ENCODE measurements at places on chromosomes 4 and X.

DNA sequence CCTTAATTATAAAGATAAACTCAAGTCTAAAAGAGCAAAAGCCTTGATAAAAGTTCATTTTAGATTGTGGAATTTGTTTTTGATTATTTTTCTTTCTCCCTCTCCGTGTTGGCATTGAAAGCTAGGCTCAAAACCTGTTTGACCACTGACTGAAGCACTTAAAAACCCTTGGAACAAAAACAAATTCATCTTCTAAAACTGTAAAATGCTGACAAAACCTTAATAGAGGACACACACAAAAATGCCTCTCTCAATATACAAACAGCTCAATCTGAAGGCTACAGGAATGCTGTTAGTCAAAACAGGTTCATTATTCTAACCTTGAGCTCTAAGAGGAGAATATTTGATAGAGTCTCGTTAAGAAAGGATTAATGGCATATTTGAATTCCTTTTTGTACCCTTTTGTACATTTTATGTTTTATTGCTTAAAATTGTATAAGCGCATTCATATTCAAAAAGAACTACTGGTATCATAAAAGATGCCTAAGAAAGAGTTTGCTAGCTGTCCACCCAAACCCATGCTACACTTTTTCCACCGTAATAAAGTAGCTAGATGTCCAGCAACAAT lies 74.3 kb upstream of the NAP1L5 start:
- no peak for DNase-seq

DNA sequence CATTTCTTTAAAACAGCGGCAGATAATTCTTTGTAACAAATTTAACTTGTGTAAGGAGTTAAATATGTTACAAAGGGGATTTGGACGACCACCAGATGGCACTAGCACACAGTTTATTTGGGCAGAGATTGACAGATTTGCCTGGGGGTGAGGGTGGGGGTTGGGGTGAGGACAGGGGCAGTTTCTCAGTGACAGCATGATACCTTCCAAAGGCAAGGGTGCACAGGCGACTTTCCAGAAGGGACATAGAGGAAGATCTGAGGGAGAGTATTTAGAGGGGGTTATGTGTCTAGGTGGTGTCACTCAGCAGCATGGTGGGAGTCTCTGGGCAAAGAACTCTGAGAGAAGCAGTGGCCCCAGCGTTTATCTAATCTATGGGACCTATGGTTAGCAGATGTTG lies 9.6 kb upstream of the TMA16 start:
- peak; percentile 43 for DNase-seq

GRCh38 chr4:3802571-3803474 lies 36.6 kb downstream of the ADRA2C start:
- DNase-seq, result no peak

GRCh38 chr4:148790691-148791090 lies 348.5 kb upstream of the NR3C2 start:
- DNase-seq, result no peak

GRCh38 chrX:24285082-24285481 lies 28.8 kb downstream of the SUPT20HL2 start:
- DNase-seq, result no peak

DNA sequence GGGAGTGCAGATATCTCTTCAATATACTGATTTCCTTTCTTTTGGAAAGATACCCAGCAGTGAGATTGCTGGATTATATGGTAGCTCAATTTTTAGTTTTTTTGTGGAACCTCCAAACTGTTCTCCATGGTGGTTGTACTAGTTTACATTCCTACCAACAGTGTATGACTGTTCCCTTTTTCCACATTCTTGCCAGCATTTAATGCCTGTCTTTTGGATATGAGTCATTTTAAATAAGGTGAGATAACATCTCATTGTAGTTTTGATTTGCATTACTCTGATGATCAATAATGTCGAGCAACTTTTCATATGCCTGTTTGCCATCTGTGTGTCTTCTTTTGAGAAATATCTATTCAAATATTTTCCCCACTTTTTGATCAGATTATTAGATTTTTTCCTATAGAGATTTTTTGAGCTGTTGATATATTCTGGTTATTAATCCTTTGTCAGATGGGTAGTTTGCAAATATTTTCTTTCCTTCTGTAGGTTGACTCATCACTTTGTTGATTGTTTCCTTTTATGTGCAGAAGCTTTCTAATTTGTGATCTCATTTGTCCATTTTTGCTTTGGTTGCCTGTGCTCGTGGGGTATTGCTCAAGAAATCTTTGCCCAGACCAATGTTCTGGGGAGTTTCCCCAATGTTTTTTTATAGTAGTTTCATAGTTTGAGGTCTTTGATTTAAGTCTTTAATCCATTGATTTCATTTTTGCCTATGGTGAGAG lies 552.7 kb downstream of the ZNF674 start:
- DNase-seq, result no peak

- DNase-seq, result no peak
Measured at GRCh38 chr4:113064244-113064643, 14.8 kb downstream of the ANK2 start.

- no peak for DNase-seq
Measured at GRCh38 chr4:101291198-101291597, 56.1 kb downstream of the PPP3CA start.

DNA sequence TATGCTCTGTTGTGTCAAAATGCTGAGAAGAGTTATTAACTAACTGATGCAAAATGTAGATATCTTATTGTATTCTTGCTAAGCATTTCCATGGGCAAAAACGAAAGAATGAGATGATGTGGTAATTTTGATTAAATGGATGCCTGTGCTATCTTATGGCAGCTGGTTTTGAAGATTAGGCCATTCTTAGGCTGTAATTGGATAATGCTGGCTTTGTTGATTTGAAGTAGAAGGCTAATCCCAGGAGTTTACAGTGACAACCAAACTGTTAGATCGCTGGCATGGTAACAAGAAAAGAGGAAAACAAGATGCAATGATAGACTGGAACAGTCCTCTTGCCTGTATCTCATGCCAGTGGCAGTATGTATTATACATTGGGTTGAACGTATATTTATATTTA lies 74.1 kb upstream of the WDR44 start:
- DNase-seq, result no peak

GRCh38 chrX:133926809-133927208 lies 58.6 kb downstream of the GPC3 start:
- DNase-seq, result no peak

DNA sequence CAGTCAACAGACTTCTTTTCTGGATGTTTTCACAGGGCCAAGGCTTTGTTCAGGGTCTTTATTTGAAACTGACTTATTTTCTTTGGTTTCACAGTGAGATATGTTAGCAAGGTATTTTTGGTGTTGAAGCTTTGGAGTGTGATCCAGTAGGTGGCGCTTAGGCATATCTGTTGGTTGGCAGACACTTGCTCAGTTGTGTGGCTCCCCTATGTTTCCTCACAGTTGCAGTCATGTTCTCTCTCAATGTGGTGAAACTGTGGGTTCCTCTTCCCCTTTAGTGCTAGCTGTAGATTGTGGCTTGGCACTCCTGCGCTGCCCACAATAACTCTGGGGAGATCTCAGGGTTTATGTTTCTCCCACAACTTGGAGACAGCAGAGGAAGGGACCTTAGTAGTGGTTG lies 460.8 kb downstream of the SLITRK2 start:
- DNase-seq, result no peak

GRCh38 chrX:112705726-112706125 lies 26.0 kb upstream of the LHFPL1 start:
- DNase-seq, result no peak

GRCh38 chrX:136086521-136086920 lies 60.8 kb upstream of the FHL1 start:
- no peak for DNase-seq

GRCh38 chr4:68765876-68766275 lies 49.9 kb upstream of the UGT2B10 start:
- DNase-seq, result no peak

- DNase-seq, result no peak
Measured at GRCh38 chr4:89509708-89510281, 202.2 kb upstream of the GPRIN3 start.

- DNase-seq, result no peak
Measured at GRCh38 chrX:134936542-134936941, 54.2 kb upstream of the SMIM10 start.

GRCh38 chr4:101599620-101600019 lies 190.9 kb upstream of the BANK1 start:
- no peak for DNase-seq

- no peak for DNase-seq
Measured at GRCh38 chr4:171067422-171067821, 745.8 kb upstream of the GALNTL6 start.

GRCh38 chrX:11374570-11374969 lies 81.4 kb downstream of the AMELX start:
- no peak for DNase-seq

DNA sequence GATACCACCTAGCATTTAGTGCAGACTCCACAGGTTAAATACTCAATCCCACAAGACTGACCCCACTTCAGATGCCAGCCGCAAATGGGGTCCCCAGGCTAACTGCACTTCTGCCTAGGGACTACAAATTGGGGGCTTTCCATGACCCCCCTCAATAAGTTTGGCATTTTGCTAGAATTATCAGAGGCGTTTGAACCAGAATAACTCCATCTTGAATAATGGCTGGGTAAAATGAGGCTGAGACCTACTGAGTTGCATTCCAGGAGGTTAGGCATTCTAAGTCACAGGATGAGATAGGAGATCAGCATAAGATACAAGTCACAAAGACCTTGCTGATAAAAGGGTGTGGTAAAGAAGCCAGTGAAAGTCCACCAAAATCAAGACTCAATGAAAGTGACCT lies 15.1 kb downstream of the RELL1 start:
- no peak for DNase-seq

DNA sequence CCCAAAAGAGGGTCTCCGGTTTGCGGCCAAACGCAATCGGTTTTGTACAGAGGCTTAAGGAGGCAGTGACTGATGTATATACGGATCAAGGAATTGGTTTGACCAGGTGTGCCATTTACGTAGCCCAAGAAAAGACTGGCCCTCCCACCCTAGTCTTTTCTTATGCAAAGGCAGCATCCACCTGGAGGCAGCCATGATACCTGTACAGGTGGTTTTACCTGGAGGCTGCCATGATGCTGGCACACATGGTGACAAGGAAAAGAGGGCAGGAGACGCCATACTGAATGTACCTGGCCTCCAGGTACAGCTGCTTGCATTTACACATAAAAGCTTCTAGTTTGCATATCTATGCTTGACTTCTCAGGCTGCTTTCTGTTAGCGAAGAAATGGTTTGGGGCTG lies 917.7 kb upstream of the INTU start:
- DNase-seq, result no peak

DNA sequence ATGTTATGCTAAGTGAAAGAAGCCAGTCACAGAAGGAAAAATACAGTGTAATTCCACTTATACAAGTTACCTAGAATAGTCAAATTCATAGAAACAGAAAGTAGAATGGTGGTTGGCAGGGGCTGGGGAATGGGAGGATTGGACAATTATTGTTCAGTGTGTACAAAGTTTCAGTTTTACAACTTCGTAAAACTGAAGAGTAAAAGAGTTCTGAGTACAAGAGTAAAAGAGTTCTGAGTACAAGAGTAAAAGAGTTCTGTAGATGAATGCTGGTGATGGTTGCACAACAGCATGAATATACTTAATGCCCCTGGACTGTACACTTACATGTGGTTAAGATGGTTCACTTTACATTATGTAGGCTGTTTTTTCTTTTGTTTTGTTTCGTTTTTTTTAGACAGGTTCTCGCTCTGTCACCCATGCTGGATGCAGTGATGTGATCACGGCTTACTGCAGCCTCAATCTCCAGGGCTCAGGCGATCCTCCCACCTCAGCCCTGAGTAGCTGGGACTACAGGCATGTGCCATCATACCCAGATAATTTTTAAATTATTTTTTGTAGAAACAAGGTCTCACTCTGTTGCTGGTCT lies 230.9 kb downstream of the SOWAHB start:
- DNase-seq, result no peak

DNA sequence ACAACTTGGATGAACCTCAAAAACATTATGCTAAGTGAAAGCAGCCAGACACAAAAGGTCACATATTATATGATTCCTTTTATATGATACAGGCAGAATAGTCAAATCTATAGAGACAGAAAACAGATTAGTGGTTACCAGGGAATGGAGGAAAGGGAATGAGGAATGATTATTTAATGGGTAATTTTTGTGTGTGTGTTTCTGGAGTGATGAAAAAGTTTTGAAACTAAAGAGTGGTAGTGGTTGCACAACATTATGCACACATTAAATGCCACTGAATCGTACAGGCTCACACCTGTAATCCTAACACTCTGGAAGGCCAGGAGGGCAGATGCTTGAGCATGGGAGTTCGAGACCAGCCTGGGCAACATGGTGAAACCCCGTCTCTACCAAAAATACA lies 19.6 kb upstream of the SOD3 start:
- no peak for DNase-seq

GRCh38 chr4:2186133-2186864 lies 55.6 kb downstream of the HAUS3 start:
- DNase-seq, result no peak

GRCh38 chr4:8289151-8289750 lies 19.7 kb downstream of the HTRA3 start:
- DNase-seq, result no peak

Data from activated naive CD8-positive, alpha-beta T cell treated with anti-CD3 and anti-CD28 coated beads, Interleukin-2, amount 50 U/mL, for 16 hours (primary cell).